ENCODE measurements at places on chromosomes 16 and 17. TPM values are rescaled to one million over a fixed set of nuclear protein-coding genes. Genes with fewer than 3 reads are reported as not detected.

DNA sequence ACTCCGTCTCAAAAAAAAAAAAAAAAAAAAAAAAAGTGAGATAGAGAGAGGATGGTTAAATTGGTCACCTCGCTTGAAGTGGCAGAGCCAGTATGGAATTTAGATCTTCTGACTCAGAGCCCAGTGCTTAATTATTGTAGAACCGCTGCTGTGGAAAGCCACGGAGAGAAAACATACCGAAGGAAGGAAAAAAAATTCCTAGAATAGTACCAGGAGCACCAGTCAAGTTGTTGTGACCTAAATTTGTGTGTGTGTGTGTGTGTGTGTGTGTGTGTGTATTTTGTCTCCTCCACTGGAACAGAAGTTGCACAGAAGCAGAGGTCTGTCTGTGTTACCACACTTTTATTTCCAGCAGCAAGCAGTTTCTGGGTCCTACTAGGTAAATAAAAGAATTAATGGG is 10.6 kb upstream of the NUP85 start:
- no peak for DNase-seq

DNA sequence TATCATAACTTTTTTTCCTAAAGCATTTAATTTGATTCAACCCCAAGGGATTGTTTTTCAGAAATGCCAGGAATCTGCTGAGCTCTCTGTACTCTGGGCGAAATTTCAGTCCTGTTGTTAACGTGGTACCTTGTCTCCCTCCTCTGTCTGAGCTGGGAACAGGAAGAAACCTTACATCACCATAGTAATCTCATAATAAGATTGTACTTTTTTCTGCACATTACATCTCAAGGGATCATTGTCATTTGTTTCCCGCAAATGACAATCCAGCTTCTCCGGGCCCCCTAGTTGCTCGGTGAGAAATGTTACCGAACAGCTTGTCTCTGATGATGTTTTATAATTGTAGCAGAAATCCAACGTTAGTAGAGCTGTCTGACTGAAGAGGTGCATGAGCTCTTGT is 152.7 kb upstream of the ERCC4 start:
- DNase-seq = no peak

DNA sequence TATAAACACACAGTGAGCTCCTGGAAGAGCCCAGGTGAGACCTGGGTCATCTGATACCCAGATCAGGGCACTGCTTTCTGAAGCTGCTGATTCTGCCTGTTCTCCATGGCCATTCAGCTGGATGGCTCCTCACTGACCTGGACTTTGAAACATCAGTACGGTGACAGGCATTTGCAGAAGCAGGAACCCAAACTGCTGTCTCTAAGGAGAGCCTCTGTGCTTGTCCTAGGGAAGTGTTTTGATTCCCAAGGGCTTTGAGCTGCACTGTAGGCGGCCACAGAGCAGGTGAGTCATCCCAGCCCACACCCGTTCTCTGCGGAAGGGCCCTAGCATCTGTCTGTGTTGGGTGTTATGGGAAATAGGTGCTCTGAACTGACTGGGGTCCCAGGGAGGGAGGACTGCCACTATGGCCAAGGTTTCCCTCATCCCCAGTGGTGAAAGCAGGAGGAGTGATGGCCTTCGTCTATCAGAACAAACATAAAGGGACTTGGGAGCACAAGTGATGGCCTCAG is 60.7 kb upstream of the ADCY9 start:
- peak; percentile 54 for DNase-seq

GRCh38 chr17:36740157-36740556 is 138.8 kb downstream of the MRM1 start:
- no peak for DNase-seq

Gene CCL14
- not detected for total RNA-seq

GRCh38 chr17:40695874-40696472 is 7.6 kb downstream of the KRT24 start:
- no peak for DNase-seq

All from fibroblast of villous mesenchyme (primary cell).